Retinal pigment epithelial cell (primary cell): ENCODE measurements at places on chromosomes 16 and 17.

DNA sequence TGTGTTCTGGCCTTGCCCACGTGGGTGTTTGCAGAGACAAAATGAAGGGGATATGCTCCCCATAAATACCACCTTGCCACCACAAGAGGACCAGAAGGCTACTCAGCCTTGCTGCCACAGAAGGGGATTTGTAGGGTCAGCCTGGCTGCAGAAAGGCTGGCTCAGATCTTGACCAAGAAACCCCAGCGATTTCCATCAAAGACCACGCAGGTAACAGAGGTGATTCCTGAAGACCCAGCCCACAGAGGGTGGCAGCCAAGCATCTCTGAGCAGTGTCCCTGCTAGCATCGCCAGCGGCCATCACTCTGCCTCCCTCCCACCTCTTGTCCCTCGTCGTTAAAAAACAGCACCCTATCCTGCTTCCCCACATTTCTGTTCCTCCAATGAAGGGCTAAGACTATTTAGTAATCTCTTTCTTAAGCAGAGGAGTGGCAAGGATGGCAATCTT, 54.9 kb downstream of the BEAN1 start:
- DNase-seq = no peak

GRCh38 chr17:51770027-51770759, 388.3 kb downstream of the CA10 start:
- no peak for DNase-seq

DNA sequence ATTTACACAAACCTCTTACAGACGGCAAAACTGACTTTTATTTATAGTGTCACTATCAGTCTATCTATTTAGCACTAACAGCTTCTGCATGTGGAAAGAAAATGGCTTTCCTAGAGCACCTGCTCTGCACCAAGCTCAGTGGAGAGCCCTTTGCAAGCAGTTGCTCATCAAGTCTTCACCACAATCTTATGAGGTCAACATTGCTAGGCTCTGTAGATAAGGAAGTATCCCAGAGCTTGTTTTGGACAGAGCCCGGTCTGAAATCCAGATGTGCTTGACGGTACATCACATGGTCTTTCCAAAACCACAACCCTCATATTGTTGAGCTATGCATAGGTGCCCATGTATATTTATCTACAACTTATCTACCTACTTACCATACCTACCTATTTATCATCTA, 572.7 kb upstream of the CDH5 start:
- DNase-seq = no peak

DNA sequence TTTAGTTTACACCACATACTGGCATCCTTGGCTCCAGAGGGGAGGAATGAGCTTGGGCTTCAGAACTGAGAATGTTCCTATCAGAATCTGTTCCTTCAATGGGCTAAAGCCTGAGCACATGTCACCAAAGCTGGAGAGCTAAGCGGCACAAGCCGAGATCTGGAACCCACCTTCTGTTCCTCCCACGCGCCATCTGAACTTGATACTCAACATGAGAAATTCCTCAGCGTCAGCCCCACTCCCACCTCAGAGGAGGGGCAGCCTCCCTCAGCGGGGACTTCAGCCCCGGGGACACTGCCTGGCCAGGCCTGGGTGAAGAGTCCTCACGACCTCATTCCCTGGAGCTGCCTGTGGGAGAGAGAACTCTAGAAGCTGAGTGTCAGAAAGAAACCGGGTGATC, 22.8 kb upstream of the SLC47A1 start:
- DNase-seq = no peak

DNA sequence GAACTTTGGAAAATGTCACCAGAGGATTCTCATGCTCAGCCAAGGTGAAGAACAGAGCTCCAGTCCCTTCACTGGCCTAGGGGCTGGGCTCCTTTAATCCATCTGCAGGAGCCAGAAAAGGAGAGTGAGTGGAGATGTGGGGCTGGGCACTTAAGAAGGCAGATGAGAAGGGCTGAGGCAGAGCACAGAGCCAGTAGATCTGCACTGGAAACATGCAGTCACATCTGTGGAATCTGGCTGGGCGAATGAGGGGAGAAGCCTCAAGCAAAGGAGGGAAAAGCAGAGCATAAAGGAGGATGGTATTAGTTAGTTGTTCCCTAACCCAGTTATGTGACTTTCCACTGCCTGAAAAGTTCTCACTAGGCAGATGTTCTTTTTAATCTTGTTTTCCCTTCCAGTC, 50.4 kb upstream of the BCAR1 start:
- DNase-seq = no peak

- no peak for DNase-seq
Measured at GRCh38 chr16:80480664-80481063, 60.1 kb upstream of the DYNLRB2 start.

DNA sequence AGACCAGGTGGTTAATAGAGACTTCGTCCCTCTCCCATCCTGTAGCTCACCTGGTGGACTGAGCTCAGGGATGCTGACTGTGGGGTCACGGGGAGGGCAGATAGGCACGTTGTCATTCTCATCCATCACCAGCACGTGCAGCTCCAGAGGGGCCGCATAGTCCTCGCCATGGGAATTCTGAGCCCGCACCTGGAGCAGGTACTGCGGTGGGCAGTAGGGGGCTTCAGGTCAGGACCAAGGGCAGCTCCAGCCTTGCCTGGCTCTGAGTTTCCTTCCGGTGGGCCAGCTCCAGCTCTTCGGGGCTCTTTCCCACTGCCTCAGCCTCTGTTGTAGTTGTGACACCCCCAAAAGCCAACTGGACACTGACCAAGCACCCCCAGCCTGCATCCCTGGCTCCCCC, 5.6 kb downstream of the CDH16 start:
- no peak for DNase-seq

GRCh38 chr17:74957935-74958740, 14.4 kb downstream of the HID1 start:
- DNase-seq = no peak

- no peak for DNase-seq
Measured at GRCh38 chr16:75913958-75914357, 187.7 kb upstream of the CPHXL start.

DNA sequence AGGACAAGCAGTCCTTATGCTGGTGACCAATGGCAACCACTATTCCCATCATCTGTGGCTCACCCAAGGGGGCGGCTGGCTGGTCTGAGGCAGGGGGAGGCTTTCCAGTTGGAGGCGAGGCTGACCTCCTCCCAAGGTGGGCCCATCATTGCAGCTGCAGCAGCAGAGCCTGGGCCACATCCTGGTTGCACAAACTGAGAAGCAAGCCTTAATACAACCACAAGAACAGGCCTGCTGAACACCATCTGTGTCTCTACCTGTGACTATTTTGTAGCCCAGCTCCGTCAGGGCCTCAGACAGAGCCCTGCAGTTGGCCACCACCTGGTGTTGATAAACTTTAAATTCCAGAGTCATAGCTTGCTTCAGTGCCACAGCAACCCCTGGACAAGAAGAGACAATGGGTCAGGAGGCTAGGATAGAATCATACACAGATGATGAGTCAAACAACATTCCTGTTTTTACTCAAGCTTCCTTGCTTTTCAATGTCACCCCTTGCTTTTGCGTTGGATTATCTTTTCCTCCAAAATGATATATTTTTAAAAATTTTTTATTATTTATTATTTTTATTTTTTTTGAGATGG, 17.9 kb downstream of the SMCR8 start:
- no peak for DNase-seq

DNA sequence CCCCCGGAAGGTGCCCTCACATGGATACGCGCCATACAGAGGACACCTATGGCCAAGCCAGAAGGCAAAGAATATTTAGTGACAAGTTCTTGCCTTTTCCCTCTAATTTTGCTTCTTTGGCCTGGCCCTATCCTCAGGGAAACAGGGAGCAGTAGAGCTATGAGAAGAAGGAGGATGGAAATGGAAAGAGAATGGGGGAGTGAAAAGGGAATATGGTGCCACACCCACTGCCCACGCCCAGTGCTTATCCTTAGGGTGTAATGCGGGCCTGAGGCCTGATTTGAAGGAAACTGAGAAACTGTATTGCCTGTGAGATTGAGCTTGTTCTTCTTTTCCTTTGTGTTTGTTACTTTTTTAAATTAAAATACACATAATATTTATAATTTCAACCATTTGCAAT, 255.1 kb downstream of the HS3ST3A1 start:
- no peak for DNase-seq

DNA sequence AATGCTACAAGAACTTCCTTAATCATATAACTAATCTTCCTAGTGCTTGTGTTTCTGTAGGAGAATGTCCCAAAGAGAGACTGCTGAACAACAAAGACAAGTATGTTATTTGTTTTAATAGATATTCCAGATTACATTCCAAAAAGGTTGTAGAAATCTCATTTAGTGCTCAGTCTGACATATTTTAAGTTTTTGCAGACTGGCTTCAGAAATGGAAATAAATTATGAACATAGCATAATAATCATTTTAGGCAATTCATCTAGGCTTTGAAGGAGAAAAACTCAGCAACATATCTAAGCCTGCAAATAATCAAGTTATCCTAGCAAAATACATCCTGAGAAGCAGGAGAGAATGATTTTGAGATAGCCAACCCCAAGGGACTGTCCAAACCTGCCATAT, 171.6 kb upstream of the CDH5 start:
- no peak for DNase-seq

GRCh38 chr17:2171702-2172076, 116.8 kb downstream of the HIC1 start:
- no peak for DNase-seq

GRCh38 chr16:5885521-5885920, 787.9 kb upstream of the EEF2KMT start:
- DNase-seq = no peak

- DNase-seq = no peak
Measured at GRCh38 chr17:61139219-61139618, 260.4 kb upstream of the TBX2 start.

GRCh38 chr16:64459402-64459801, 662.5 kb downstream of the CDH11 start:
- no peak for DNase-seq

- DNase-seq = no peak
Measured at GRCh38 chr16:54554581-54554980, 268.0 kb upstream of the IRX3 start.

- no peak for DNase-seq
Measured at GRCh38 chr17:1171953-1172352, 7.8 kb downstream of the ABR start.

GRCh38 chr17:43599046-43599395, 52.9 kb upstream of the ETV4 start:
- no peak for DNase-seq

GRCh38 chr16:87344931-87345631, 27.9 kb upstream of the C16orf95 start:
- no peak for DNase-seq

DNA sequence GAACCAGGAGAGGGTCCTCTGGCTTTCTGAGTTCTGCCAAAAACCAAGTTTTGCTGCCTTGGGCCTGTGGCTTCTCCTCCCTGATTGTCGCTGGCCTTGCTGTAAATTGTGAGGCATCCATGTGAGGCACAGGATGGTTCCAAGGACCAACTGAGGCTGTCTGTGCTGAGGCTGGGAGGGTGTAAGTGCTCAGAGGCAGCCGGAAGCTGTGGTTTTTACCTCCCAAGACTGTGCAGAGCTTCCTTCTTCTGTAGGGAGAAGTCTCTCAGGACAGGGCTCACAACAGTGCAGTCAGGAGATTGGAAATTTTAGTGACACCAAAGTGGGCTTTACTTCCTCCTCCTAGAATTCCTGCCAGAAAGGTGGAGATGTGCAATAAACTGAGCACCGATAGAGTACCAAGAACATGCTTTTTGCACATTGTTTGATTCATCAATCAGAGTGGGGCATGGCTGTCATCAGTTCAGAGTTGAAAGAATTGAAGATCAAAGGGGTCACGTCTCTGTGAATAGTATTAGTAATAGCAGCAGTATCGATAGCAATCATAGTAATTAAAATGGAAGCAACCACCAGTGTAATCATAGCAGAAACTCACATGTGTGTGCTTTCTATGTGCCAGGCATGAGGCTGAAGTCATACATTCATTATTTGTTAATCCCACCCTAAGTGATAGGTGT, 467.1 kb downstream of the WWOX start:
- no peak for DNase-seq

DNA sequence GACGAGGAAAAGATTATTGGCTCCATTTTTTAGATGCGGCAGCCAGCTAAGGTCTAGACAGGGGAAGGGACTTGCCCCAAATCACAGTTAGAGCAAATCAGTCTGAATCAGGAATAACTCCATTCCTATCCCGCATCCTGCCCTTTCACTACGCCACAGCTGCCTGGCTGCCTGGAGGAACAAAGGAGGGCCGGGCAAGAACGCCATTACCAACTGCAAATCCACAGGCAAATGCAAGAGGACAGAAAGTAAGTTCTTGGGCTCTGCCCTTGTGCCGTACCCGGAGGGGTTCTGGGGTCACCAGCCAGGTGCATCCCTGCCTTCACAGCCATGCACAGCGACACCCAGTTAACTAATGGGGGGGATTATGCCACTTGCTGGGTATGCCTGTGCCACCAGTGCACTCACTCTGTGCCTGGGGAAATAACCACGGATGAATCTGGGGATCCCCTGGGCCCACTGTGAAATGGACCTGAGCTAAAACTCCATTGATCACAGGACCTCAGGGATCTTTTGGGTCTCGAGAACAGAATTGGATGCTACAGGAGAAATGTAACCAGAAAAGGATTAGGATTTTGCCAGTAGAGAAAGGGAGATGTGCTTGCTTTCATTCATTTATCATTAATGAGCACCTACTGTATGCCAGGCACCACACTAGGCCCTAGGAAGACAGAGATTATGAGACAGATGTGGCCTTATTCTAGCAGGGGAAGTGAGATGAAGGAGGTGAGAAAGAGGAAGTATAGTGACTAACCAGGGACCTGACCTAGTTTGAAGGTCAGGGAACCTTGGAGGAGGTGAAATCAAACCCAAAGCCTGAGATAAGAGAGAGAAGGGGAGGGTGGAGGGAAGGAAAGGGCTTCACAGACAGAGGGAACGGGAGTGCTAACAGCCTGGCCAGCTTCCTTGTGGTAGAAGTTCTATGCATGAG, 17.7 kb downstream of the BCL7C start:
- DNase-seq = no peak

GRCh38 chr17:81462506-81463125, 50.0 kb downstream of the ACTG1 start:
- DNase-seq = no peak

GRCh38 chr16:89363621-89364393, 126.6 kb downstream of the ANKRD11 start:
- DNase-seq = no peak

- DNase-seq = no peak
Measured at GRCh38 chr17:1039123-1039507, 42.2 kb downstream of the TIMM22 start.

DNA sequence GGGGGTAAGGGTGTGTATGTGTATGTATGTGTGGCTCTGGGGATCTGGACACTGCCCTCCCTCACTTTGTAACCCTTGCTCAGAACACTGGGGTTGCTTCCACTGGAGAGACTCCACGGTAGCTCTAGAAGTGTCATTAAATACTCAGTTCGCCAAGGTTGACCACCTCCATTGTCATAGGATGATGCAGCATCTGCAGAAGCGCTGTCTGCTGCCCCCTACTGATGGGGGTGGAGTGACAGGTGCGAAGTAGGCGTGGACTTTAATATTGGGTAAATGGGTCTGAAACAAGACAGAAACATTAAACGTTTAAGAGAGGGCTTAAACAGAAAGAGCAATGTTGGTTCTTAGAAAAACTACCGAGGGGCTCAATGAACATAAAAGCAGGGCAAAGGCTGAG, 35.5 kb upstream of the STAC2 start:
- no peak for DNase-seq
